ENCODE measurements at places on chromosomes 7 and 10.
A peak's percentile ranks its signal among the peaks of the same experiment; 100 is the strongest.

DNA sequence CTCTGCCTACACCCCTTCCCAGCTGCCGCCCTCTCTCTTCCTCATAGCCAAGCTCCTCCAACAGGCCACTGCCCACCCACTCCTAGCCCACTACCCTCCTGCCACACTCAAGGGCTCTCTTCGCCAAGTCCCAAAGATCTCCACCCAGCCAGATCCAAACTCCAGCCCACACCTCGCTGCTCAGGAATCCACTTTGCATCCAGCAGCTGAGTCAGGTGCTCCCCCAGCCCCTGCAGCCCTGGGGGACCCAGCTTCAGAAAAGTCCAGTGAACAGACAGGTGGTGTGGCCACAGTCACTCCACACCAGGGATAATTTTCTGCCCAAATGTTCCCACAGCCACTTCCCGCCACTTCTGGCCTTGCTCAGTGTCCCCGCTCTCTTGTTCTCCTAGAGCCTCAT lies 10.9 kb downstream of the OGDHL start:
- DNase-seq, result no peak

- DNase-seq, result no peak
Measured at GRCh38 chr7:43838201-43838658, 31.1 kb downstream of the MRPS24 start.

- DNase-seq, result peak; percentile 43
Measured at GRCh38 chr10:124296121-124296812, 122.5 kb downstream of the OAT start.

- DNase-seq, result no peak
Measured at GRCh38 chr10:7435674-7436073, 24.8 kb upstream of the SFMBT2 start.

- DNase-seq, result no peak
Measured at GRCh38 chr7:24923172-24923865, 56.7 kb downstream of the OSBPL3 start.

DNA sequence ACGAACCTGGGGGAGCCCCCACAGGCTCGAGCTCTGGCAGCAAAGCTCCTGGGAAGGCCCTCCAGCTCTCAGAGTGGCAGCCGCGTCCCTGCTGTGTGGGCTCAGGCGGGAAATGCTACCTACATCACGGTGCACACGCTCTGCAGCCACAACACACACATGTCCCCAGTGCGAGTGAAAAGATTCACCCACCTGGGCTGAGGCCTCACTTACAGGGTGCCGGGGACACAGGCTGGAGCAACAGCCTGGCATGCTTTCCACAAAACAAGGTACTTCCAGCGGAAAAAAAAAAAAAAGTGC lies 410.4 kb upstream of the FOXK1 start:
- no peak for DNase-seq

- no peak for DNase-seq
Measured at GRCh38 chr7:125661006-125661405, 731.4 kb upstream of the POT1 start.

- no peak for DNase-seq
Measured at GRCh38 chr10:29608062-29608461, 26.7 kb downstream of the SVIL start.
